Stimulated activated CD4-positive, alpha-beta T cell treated with anti-CD3 and anti-CD28 coated beads, Interleukin-2, amount 100 ng/mL, for 48 hours (primary cell): ENCODE measurements at places on chromosomes 5 and 9.
A peak's percentile ranks its signal among the peaks of the same experiment; 100 is the strongest.

- no peak for DNase-seq
These were observed 486.4 kb upstream of the ZNF608 start for GRCh38 chr5:125232779-125233230.

DNA sequence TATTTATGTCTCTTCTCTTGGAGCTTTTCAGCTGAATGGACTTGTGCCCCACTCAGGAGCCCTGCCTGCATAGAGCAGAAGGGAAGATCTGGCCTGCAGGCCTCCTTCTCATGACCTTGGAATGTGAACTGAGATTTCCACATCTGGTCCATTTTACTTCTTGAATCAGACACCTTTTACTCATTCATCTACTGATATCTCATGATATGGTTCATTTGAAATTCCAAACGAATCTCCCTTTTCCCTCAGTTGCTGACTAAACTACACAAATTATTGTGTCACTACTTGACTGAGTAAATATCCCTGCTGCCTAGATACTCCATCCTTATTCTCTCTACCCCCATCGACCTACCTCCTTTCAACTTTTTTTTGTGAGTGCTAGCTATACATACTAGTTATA, 138.7 kb downstream of the PLCXD3 start:
- DNase-seq: no peak

DNA sequence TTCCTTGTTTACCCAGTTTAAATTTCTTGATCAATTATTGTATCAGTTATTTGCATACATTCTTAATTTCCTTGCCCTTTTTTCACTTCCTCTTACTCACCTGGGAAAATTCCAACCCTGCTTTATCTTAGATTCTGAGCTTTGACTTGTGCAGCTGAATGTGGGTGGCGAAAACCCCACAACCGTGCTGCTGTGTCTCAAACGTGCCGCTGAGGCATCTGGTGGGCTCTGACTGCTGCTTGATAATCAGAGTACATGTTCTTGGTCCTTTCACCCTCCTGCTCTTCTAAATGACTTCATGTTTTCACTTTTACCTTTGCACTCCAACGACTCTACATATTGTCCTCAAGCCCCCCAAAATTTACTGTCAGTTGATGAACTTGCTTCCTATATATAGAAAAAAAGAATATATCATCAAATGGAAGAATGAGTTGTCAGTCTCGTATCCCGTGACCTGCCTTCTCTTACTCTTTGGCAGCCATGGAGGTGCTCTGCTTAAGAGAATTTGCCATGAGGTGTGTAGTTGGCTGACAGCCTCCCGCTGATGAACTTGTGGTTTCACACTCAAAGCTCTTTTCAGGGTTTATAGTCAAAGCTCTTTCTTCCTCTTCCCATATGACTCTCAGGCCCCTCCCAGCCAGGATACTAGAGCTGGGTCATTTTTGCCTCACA, 14.0 kb upstream of the JAK2 start:
- peak; percentile 49 for DNase-seq

GRCh38 chr9:36765468-36766341, 193.0 kb downstream of the MELK start:
- DNase-seq: peak; percentile 76

GRCh38 chr5:146716636-146717035, 161.9 kb downstream of the PPP2R2B start:
- no peak for DNase-seq

DNA sequence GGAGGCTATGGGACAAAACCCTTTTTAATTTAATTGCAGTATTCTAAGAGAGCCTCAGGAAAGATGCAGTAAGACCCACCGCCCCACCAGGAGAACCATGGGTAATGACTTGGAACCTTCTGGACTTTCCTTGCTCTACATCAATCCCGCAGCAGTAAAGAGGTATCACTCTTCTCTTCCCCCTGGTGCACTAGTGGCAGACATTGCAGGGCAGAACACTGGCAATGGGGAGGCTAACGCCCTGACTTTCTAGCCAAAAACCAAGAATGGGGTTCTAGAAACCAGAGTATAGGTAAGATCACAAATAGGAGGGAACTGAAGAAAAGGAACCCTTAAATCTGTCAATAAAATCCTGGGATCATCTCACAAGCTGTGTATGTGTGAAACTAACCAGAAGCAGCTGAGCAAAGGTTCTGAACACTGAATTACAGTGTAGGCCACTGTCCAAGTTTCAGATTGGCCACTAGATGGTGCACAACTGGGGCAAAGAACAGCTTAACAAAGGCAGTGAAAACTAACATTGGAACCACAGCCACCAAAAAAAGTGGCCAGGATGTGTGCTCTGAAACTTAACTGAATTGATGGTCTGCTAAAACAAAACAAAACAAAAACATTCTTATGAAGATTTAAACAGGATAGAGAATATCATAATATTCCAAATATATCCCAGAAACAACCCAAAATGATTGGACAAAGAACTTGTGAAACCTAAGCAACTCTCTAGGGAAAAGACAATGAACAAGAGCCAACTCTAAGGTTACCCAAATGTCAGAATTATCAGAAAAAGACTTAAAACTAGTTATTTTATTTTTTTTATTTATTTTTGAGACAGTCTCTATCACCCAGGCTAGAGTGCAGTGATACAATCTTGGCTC, 6.6 kb upstream of the FAM151B start:
- DNase-seq: peak; percentile 11

DNA sequence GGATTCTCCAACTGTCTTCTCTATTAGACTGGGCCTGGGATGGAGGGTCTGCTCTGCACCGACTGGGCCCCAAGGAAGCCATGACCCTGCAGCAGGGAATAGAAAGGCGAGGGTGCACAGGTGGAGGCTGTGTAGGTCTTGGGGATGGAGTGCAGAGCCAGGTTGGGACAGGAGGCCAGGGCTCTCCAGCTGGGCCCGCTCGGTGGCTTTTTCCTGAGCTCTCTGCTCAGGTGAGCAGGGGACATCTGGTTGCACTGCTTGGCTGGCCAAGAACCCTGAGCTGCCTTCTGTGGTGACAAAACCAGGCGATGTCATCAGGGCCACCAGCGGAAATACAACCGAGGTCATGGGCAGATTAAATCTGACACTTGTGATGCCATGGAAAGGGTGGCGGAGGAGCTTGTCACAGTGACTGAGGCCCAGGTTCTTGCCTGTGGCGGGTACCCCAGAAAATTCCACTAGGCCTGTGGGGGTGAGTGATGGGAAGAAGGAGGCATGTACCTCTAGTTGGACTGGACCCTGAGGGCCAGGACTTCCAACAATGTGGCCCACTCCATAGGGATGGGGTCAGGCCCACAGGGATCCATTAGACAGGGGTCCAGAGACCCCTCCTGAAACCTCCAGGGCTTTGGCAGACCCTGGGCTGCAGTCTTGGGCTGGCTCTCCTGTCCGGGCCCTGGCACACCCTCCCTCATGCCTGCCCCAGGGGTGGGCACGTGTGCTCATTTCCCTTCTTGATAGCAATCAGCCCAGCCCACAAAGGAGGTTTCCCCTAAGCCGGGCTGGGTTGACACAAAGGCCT, 4.4 kb upstream of the IL3 start:
- DNase-seq: no peak

GRCh38 chr9:105127863-105128220, 116.6 kb upstream of the SLC44A1 start:
- DNase-seq: peak; percentile 13

DNA sequence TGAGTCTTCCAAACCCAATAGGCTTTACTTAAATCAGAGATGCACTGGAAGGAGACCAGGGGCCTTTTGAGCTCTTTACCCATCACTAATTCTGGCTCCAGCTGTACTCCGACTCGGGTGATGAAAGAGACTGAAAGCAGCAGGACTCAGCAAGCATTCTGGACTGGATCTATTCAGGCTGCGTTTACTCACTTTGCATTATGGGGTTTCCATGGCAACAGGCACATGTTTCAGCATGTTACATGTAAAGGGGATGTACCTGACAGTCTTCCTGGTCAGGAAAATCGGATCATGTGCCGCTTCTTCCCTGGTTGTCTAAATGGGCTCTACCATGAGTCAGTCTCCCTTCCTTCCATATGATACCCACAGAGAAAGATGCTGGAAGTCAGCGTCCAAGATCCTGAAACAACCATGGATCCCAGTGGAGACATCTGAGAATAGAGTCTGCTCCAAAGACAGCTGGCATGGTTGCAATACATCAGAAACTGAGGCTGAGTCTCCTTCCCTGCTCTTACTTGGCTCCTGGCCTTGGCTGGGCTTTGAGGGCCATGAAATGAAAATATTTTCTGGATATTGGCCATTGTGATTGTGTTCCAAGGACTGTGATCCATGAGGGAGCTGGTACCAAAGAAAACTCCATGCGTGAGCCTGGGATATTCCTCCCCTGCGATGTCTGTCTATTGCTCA, 102.5 kb upstream of the TNC start:
- DNase-seq: no peak

DNA sequence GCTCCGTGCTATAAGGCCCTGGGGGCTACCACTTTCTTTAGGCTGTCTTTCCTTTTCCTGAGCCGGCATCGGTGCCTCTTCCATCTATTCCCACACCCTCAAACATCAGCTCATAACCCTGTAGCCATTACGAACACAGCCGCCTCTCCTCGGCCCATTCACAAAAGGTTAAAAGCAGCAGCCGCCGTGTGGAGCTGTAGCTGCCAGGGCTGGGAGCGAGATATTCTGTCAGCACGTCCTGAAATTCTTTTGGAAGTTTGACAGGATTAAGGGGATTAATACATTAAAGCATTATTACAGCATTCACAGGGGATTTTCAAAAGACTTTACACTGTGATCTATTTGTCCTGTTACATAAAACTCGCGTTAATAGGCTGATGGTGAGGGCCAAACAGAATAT, 428.2 kb downstream of the CDK5RAP2 start:
- no peak for DNase-seq

DNA sequence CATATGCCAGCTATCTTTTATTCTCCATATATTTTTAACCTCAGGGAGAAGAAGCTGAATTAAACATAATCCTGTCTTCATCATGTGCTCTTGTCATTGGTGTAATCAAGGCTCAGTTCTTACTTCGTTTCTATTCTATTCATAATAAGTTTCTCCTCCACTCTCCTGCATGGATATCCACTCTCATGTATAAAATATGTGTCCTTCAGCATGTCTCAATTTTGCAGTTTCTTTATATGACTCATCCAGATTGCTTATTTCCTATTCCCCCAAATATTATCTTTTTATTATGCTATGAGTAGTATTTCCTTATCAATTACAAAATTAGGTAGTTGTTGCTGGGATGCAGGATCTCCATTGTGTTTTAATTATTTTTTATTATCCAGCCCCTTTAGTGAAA, 643.7 kb upstream of the ACO1 start:
- no peak for DNase-seq

GRCh38 chr5:148957591-148958202, 105.2 kb downstream of the SH3TC2 start:
- DNase-seq: peak; percentile 51

GRCh38 chr5:179781846-179782245, 11.9 kb upstream of the LTC4S start:
- DNase-seq: no peak

DNA sequence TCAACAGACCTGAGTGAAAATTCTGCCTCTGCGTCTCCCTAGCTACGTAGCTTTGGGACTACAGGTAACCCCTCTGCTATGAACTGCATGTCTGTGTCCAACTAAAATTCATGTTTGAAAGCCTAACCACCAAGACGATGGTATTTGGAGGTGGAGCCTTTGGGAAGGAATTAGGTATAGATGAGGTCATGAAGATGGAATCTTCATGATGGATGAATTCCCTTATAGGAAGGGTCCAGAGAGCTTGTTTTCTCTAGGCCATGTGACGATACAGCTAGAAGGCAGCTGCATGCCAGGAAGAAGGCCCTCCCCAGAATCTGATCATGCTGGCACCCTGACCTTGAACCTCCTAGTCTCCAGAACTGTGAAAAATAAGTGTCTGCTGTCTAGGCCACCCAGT, 296.4 kb downstream of the SLIT3 start:
- no peak for DNase-seq

GRCh38 chr9:2477755-2478154, 143.8 kb upstream of the VLDLR start:
- no peak for DNase-seq

DNA sequence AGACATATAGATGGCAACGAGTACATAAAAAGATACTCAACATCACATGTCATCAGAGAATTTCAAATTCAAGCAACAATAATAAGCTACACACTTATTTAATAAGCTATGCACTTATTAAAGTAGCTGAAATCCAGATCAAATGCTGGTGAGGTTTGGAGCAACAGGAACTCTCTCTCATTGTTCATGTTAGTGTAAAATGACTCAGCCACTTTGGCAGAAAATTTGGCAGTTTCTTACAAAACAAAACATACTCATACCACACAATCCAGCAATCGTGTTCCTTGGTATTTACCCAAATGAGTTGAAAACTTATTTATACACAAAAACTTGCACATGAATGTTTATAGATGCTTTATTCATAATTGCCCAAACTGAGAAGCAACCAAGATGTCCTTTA, 131.5 kb upstream of the NFIL3 start:
- no peak for DNase-seq

DNA sequence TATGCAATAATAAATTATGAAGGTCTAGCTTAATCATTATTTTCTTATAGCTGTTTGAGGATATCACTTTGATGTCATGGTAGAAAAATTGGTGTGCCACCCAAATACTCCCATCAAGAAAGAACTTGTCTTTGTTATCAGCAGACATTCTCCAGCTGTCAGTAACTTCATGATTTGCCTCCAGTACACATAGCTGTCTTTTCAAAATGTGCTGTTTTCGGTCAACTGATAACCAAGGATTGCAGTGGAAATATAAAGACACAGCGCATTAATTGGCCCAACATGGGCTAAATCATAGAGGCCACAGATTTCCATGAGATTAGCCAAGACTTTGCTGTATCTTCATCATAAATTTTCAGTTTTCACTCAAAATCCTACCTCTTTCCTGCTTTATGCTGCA, 993.5 kb upstream of the SEMA6A start:
- DNase-seq: no peak

DNA sequence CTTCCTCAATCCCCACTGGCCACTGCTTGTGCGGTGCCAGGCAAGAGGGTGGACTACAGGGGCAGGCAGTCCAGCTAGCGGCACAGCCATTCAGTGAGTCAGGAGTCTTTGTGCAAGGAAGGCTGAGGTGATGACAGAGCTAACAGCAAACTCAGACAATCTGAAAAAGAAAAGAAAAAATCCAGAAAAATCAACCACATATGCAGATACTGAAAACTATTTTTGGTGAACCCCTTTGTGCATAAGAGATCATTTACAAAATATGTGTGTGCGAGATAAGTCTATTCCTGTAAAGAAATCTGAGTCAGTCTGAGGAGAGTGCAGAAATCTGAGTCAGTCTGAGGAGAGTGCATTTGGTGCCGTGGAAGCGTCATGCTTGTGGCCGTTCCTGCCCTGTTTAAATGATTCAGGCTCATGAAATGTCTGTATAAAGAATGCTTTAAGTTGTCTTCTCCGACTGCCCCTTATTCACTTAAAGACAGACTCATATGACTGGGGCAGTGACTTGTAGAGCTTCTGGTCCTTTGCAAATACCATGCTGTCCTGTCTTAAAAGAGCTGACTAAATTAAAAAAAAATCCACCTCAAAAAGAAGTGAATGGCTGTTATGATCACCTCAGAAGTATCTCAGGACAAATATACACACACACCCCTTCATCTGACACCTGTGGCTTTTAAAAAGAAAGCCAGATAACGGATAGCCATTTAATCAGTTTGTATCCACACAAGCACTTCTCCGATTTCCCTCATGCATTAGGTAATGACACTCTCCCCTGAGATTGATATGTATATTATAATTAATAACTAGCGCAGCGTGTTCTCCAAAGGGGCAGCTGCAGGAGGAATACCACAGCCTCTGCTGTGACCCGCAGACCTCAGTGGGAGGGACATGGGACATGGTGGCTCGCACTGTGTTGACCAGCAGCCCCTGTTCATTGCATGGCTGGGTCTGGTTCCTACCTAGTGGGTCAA, 47.3 kb downstream of the TRIO start:
- DNase-seq: no peak

GRCh38 chr5:74360535-74361210, 279.9 kb downstream of the ENC1 start:
- no peak for DNase-seq
